MV-4-11 (cell line): ENCODE measurements at places on chromosomes 3 and 15.

GRCh38 chr3:40924559-40925141, 274.7 kb upstream of the CTNNB1 start:
- no peak for DNase-seq

DNA sequence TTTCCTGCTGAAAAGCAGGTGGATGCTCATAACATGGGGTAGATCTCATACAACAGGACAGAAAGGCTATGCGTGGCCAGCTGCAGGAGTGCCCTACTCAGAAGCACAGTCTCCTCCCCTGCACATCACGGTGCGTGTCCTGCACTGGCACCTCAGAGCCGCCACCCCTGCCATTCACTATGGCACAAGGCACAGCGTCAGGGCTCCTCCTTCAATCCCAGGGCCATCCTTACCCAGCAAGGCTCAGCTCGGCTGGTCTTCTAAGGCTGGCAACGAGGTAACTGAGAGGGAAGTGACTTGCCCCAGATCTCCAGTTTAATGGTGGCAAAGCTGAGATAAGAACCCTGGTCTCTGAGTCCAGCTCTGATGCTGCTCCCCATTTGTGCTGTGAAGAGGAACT, 97.1 kb downstream of the CPN2 start:
- DNase-seq, result no peak

GRCh38 chr3:141380279-141380678, 12.0 kb downstream of the ZBTB38 start:
- DNase-seq, result no peak

GRCh38 chr15:58724466-58724865, 25.0 kb downstream of the ADAM10 start:
- DNase-seq, result peak; percentile 60

- DNase-seq, result no peak
Observed at GRCh38 chr3:70069557-70069956, 70.0 kb downstream of the SAMMSON start.

GRCh38 chr3:49901366-49902339, 2.0 kb downstream of the MST1R start:
- DNase-seq, result no peak

- DNase-seq, result no peak
Observed at GRCh38 chr15:95812491-95812890, 518.0 kb upstream of the NR2F2 start.

DNA sequence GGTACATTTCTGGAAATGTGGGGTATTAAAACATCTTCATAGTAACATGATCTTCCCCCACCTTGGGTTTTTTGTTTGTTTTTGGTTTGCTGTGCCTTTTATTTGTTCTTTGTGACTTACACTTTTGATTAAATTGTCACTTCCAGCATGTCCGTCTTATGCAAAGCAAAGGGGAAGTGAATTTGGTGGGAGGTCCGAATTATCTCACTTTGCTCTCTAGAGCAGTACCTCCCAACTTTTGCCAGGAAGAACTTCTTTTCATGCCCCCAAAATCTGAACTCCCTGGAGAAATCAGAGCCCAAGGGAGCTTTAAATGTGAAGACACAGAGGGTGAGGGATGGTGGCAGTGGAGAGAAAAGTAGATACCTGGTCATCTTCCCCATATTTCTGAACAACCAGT, 173.1 kb downstream of the IL5RA start:
- DNase-seq, result peak; percentile 36

DNA sequence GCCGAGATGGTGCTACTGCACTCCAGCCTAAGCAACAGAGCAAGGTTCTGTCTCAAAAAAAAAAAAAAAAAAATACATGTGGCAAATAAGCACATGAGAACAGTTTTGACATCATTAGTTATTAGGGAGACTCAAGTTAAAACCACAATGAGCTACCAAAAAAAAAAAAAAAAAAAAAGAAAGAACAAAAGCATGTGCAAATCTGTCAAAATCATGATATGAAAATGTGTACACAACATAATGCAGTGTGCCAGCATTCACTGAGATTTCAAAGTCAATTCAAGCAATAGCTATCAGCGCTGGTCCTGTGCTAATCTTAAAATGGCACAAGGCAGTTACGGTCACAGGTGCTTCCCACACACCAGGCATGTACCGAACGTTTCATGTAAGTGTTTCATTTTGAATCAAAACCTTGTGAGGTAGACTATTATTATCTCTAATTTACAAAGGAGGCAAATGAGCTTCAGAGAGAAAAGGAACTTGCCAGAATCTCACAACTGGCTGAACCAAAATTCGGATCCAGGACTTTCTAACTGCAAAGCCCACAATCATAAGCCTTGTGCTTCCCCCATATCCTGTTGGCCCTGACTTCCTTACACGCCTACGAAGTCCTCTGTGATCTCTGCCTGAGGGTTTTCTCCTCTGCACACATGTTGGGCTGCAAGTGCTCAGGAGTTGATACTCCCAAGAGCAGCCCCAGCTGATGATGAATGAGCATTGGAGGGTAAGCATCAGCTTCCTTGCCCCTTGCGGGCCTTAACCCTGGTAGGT, 200.1 kb upstream of the PROK2 start:
- DNase-seq, result no peak

DNA sequence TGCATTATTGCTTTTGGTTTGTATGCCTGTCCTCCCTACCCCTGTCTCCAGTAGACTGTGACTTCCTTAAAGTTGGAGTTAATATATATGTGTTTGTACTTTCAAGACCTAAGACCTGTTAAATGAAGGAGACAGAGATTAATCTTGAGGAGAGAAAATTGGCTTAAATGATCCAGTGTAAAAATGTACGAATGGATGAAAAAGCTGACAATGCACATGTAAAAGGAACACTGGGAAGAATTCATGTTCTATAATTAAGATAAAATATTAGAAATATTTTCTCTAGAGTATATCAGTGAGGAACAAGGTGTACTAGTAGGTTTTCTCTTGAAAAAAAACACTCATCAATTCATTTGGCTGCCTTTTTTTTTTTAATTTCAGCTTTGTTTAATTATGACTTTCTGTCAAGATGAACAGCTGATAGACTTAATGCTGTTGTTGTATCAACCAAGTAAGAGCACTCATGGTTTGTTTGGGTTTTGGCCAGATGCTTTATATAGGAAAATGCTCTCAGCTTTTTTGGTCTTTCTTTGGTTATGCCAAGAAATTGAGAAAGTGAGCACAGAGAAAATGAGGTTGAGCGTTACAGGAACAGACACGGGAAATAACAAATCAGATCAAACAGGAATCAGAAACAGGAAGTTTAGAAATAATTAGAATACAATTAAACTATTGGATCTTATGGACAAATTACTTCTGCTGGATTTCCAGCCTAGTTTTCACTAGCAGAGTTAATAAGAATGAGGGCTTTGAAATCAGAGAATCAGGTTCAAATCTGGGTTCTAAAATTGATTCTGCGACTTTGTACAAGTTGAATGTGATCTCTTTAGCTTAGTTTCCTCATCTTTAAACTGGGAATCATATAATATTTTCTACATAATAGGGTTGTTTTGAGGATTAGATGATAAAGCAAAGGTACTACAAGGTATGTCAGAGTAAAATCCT, 38.3 kb upstream of the AADAC start:
- DNase-seq, result no peak

GRCh38 chr3:149245738-149246451, 24.3 kb upstream of the CP start:
- peak; percentile 87 for DNase-seq

DNA sequence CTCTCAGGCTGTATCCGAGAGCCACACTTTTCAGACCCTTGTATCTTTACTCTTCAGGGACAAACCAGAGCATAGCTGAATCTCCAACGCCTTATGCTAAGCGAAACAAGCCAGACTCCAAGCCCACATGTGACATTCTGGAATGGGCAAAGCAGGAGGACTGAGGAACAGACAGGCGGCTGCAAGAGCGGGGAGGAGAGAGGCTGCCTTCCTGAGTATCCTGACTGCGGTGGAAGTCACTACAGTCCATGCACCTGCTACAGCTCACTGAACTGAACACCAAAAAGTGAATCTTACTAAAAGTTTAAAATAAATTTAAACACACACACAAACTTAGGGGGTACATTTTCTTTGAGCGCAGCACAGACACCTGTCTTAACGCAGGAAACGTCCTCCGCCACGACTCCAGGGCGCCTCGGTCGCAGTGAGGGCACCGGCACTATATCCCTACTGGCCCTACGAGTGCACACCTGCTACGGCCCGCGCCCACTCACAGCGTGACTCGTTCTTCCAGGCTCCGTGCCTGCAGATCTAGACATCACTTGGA, 1.4 kb downstream of the CYFIP1 start:
- no peak for DNase-seq

DNA sequence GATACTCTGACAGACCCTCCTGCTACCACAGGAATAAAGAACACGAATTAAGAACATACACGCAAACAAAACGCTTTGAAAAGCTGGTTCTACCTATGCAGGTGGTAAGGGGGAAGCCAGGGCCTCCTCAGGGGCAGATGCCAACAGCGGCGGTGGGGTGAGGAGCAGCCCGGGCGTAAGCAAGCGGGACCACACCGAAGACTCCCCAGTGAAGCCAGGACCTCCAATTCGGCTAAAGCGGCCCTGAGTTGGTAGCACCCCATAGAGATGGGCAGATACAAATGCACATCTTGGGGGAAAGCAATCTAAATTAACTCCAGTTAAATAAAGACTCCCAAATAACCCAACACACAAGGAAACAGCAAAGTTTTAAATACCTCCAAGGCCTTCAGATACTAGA, 32.4 kb downstream of the NIPA2 start:
- no peak for DNase-seq

DNA sequence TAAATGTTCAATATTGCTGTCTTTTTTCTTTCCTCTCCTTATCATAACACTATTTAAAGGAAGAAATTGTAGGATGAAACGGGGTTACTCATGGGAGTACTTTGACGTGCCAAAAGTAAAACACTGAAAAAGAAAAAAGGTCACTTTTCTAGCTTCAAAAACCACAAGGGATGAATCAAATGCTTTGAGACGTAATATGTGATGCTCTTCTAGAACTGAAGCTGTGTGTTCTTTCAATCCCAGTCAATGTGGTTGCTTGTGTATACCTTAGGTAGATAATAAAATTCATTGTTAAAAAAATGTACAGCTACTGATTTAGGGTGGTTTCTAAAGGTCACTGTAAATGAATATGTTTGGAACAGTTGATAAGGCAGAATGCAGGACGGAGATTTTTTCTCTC, 538.8 kb upstream of the ZNF717 start:
- no peak for DNase-seq

DNA sequence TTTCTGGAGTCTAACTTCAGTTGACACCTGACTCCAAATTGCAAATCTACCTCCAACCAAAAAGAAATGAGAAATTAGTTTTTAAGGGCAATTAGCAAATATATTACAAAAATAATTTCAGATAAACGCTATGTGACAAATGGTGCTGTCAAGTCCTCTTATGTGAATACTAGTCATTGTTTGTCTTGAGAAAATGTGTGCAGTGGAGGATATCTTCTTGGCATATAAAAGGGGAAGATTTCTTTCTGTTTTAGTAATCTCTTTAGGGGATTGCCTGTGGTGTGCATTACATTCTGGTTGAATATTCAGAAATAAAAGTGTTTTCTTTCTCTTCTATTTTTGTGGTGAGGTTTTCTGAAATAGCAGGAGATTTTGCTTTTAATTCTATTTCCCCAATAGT, 3.0 kb upstream of the GCSAM start:
- DNase-seq, result no peak

DNA sequence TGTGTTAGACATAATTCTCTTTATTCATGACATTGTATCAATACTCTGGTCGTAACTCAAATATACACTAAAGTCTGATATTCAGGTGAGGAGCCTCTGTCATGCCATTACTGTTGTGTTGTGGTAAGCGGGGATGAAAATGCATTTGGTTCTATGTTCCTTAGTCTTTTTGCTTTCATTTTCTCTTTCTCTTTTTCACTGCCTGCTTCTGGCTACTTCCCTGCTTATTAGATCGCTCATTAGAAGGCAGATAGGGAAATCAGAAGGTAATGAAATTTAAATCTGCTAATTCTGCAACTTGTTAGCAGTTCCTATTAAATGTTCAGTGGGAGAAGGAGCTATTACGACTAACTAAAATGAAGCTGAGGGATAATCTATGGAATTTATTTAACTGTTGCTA, 345.0 kb downstream of the GRM7 start:
- DNase-seq, result no peak

DNA sequence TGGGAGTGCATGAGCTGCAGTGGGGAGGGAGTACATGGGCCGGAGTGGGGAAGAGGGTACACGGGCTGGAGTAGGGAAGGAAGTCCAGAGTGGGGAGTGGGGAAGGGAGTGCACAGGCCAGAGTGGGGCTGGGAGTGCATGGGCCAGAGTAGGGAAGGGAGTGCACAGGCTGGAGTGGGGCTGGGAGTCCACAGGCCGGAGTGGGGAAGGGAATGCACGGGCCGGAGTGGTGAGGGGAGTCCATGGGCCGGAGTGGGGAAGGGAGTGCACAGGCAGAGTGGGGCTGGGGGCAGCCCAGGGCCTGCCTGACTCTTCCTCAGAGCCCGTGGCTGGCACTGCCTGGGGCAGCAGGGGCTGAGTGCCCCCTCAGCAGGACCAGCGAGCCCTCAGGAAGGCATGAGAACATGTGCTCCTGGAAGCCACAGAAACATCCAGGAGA, 40.7 kb downstream of the KLF15 start:
- DNase-seq, result no peak

DNA sequence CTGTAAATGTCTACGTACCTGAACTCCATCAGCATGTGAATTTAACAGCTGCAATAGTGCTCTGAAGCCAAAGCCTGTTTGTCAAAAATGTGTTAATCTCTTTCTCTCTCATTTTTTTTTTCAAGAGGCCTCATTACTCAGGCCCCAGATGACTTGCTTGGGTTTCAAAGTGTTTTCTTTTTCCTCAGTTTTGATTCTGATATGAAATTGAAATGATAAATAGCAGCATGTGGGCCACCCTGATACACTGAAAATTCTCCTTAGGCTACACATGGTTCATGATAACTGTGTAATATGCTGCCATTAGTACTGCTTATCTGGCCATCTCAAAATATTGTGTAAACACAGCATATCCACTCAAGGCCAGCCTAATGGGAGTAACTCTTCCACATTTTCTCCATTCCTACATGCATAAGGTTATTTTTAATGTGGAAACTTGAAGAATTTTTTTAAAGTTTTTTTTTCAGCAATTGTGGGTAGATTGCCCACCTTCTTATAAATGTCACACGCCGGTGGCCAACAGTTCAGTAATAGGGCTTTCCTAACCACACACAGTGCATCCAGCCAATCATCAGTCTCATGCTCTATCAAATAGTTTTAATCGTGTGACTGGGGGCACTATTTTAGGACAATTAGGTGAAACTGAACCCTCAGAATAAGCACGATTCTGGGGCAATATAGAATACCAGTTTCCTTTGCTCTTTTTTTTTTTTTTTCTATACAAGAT, 13.1 kb upstream of the DENND4A start:
- DNase-seq, result no peak

GRCh38 chr15:68056097-68056865, 2.2 kb downstream of the PIAS1 start:
- no peak for DNase-seq

DNA sequence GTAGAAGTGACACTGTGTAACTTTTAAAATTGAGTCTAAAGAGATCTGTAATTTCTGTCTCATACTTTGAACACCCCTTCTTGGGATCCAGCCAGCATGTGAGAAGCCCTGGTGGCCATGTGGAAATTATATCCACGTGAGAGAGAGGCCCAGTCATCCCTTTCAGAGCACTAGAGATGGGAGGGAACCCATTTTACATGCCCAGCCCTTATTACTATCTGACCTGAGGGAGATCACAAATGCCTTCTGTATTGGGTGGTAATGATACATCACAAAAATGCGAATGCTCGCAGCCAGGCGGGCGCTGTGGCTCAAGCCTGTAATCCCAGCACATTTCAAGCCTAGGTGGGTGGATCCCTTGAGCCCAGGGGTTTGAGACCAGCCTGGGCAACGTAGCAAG, 27.3 kb upstream of the TRAK1 start:
- DNase-seq, result no peak

- DNase-seq, result no peak
Observed at GRCh38 chr3:3240986-3241385, 61.5 kb upstream of the CRBN start.
